Fibroblast of lung (primary cell): ENCODE measurements at places on chromosomes 13 and 19. TPM values are rescaled to one million over a fixed set of nuclear protein-coding genes. Genes with fewer than 3 reads are reported as not detected.

- peak; percentile 22 for DNase-seq
Measured at GRCh38 chr19:23817519-23817918, 58.8 kb upstream of the ZNF681 start.

The SHD gene
- not detected in 2 replicates for total RNA-seq

GRCh38 chr13:32940601-32941000 is 75.6 kb upstream of the KL start:
- peak; percentile 58 for DNase-seq

GRCh38 chr19:11025445-11025844 is 63.8 kb upstream of the LDLR start:
- no peak for DNase-seq

- peak; percentile 25 for DNase-seq
Measured at GRCh38 chr19:38321646-38322196, 2.1 kb downstream of the KCNK6 start.

The CYP2A6 gene
- not detected in 2 replicates for total RNA-seq

GRCh38 chr19:35828692-35829301 is 16.2 kb upstream of the PRODH2 start:
- DNase-seq = peak; percentile 55

GRCh38 chr19:11576227-11576626 is 1.2 kb downstream of the ACP5 start:
- no peak for DNase-seq

The A1BG gene
- total RNA-seq = 3.3 and 12.6 TPM in 2 replicates

The SELENOV gene
- total RNA-seq = not detected in 2 replicates

- DNase-seq = peak; percentile 52
Measured at GRCh38 chr13:35475960-35476943, at the start of gene MAB21L1. Gene MAB21L1 (minus strand): TSS chr13:35476689. CDS start chr13:35476138, 551 bp downstream.

DNA sequence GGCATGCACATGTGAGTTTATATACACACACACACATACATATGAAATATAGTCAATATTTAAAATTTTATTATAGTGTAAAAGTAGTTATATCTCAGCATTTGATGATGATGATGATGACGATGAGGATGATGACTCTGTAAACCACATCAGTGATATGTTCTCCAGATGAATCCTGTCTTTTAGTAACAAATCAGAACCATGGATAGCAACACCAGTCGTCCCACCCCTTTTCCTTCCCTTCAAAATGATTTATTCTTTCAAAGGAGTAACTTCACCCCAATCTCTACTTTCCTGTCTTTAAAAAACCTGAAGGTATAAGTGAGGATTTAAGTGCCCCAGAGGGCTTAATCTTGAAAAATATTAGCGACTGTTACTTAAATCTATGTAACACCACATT is 74.1 kb downstream of the DCLK1 start:
- peak; percentile 3 for DNase-seq

The F10 gene
- total RNA-seq = 20.3 and 41.5 TPM in 2 replicates
